ENCODE measurements at places on chromosomes 2 and 18. TPM values are rescaled to one million over a fixed set of nuclear protein-coding genes. Genes with fewer than 3 reads are reported as not detected.

SERPINB13 gene
- not detected for polyA plus RNA-seq

DNA sequence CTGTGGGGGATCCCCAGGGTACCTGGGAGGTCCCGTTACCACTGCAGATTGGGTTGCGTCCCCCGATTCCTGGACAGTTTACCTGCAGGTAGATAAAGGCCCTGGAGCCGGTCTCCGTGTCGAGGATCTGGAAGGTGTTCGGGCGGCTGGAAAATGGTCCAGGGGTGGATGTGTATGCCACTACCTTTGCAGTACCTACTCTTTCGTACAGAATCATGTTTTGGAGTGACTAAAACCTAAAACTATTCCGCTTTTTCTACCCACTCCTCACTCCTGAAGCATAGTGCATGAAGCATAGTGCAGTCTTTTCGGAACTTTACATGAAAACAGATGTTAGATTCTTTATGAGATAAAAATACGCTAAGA, 418 bp downstream of the WDR75 start:
- DNase-seq: no peak

DNA sequence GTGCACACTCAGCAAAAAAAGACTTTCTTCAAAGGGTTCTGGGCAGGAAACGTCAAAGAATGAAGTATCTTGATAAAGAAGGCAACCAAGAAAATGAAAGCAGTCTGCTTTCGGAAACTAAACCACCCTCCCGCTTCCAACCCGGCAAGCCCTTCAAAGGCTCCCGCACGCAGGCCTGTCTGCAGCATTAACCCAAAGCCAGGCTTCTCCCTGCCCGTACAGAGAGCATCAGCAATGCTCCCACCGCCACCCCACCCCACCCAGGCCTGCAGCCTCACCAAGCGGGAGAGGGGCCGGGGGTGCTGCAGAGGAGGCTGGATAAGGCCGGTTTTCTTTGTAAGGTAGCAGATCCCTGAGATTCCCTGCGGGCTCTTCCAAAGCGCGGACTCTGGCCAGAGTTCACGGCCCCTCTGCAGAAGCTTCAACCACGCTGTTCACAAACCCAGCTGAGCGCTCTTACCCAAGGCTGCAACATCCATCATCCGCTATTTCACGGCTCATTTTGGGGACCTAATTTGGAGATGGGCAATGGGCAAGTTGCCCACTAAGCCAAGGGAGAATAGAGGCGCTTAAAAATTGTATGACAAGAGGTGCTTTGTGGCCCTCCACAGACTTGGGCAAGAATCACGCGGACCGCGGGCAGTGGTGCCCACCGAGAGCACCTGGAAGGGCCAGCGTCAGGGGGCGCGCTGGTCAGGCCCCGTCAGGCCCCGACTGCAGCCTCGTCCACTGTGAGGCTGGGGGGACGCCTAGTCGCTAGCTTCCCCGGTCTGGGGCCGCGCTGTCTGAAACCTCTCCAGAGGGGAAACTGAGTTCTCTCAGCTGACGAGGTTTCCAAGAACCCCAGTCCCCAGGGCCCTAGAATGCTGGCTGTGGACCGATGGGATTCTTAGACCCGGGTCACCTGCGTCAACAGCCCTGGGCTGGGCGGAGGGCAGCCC, 225.4 kb upstream of the ID2 start:
- DNase-seq: no peak

DNA sequence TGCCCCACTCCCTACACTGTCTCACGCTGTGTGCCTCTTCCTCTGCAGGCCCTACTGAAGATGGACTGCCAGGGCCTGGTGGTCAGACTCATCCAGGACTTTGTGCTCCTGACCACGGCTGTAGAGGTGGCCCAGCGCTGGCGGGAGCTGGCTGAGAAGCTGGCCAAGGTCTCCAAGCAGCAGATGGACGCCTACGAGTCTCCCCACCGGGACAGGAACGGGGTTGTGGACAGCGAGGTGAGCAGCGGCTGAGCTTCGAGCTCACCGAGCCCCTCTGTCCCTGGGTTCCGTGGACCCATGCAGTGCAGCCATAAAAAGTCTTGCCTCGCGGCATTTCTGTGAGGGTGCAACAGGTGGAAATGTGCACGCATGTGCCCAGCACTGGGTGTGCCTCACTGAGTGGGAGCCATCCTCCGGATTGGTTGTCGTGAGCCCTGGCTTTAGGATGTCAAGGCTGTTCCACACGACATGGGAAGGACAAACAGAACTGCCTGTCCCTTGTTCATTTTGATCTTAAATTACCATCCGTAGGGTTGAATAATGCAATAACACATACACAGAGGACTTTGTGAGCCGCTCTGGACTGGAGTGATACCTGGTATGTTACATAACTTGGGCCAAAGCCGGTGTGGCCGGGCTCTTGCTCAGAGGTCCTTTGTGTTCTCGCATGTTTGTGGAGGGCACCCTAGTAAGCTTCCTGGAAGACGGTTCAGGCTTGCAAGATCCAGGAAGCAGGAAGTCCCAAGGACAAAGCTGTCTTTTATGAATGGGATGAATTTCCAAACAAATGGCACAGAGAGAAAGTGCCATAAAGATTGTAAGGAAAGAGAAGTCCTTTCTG, 100.9 kb downstream of the SH3BP4 start:
- no peak for DNase-seq

Data from brain (organoid and tissue), 16 donors.